ENCODE measurements at places on chromosomes 12 and 14. TPM values are rescaled to one million over a fixed set of nuclear protein-coding genes. Genes with fewer than 3 reads are reported as not detected.

The TAS2R9 gene
- polyA plus RNA-seq = not detected

The RPGRIP1 gene
- polyA plus RNA-seq = 0.42 TPM

The RPS29 gene
- 1,430 TPM for polyA plus RNA-seq

The TCP11L2 gene
- 17.7 TPM for polyA plus RNA-seq

The WNT5B gene
- 5.0 TPM for polyA plus RNA-seq

The MMP19 gene
- polyA plus RNA-seq = 0.68 TPM

The SELPLG gene
- polyA plus RNA-seq = 1.7 TPM

The CLEC9A gene
- 0.22 TPM for polyA plus RNA-seq

The ATP2B1 gene
- 104 TPM for polyA plus RNA-seq

The TMEM179 gene
- 0.90 TPM for polyA plus RNA-seq

The KLRC1 gene
- 0.80 TPM for polyA plus RNA-seq

DNA sequence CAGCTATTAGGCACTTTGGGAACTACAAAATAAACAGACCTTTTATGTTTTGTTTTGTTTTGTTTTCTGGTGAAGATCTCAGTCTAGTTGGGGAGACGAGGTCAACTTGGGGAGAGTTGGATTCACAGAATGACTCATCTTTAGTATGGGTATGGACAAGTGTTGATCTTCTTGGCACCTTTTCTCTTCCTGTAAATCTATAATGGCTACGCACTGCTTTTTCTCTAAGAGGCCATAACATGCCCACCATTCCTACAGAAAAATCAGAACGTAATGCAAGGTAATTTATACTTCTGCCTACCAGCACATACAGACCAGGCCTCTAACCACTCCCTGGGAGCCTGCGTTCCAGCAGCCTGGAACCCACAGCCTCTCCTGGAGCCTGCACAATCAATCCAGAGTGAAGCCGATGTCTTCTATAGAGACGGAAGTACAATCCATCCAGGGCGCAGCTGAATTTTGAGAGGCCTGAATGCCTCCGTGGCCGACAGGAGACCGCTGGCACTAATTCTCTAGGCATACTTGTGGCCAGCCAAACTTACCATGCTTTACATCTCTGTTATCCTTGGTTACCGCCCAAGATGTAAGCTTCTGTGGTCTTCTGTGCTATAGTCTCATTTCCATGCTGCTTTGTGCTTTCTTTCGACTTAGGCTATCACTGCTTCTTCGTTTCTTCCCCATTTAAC lies 717 bp downstream of the PPHLN1 start:
- DNase-seq = peak; percentile 16

GRCh38 chr14:81033698-81034240 lies 78.3 kb downstream of the TSHR start:
- DNase-seq = no peak

DNA sequence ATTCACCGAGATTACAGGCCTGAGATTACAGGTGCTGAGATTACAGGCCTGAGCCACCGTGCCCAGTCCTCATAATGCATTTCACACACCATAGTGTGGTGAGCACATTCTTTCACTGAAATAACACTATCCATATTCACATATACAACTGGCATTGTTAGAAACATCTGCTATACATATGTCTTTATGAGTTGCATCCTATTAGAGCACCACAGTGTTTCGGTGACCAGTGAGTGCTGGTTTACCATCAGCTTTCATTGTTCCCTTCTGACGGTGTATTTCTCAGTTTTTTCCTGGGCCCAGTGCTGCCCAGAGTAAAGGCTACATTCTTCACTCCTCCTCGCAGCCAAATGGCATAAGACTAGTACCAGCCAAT lies 96.2 kb upstream of the FGD4 start:
- no peak for DNase-seq

DNA sequence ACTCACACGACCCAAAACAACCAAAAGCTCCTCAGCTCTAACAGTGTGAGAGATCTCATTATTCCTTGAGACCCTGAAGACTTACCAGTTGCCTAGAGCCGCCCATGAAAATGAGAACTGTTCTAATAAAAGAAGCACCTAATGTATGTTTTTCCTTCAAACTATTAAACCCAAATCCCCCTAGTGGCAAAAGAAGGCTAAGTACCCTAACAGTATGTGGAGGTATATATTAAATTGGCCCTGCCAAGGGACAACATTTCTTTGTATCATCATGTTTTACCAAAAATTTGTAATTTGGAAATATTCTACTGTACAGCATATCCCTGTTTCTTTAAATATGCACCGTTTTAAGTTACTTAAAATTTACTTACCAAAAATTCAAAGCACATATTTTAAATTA lies 38.0 kb upstream of the PPFIA2 start:
- DNase-seq = no peak

- DNase-seq = no peak
Observed at GRCh38 chr12:111636209-111636945, 37.3 kb upstream of the ATXN2 start.

- DNase-seq = no peak
Observed at GRCh38 chr12:29728030-29728429, 55.7 kb downstream of the TMTC1 start.

- no peak for DNase-seq
Observed at GRCh38 chr12:71410844-71411243, 28.8 kb upstream of the LGR5 start.

- no peak for DNase-seq
Observed at GRCh38 chr14:56138928-56139327, 20.7 kb downstream of the PELI2 start.

- no peak for DNase-seq
Observed at GRCh38 chr12:20125276-20125798, 243.0 kb upstream of the PDE3A start.

GRCh38 chr14:102870994-102871831 lies 51.2 kb upstream of the AMN start:
- DNase-seq = no peak

DNA sequence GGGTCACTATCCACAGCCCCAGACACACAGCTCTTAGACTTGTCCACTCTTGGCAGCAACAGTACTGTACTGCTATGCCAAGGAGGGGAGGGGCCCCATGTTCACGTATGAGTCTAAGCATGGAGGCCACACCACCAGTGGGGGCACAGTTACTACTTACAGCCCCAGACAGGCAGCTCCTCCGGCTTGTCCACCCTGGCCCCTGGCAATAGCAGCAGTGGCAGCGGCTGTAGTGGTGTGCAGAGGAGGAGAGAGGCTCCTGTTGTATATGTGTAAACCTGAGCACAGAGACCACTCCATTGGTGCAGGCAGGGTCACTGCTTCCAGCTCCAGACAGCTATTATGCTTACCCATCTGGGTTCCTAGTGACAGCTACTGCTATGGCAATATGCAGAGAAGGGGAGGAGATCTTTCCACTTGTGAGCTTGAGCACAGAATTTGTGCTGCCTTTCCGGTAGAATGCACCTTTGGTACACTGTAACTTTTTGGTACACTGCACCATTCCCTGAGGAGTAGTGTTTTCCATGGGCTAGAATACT lies 113.2 kb downstream of the RAD51B start:
- DNase-seq = no peak

DNA sequence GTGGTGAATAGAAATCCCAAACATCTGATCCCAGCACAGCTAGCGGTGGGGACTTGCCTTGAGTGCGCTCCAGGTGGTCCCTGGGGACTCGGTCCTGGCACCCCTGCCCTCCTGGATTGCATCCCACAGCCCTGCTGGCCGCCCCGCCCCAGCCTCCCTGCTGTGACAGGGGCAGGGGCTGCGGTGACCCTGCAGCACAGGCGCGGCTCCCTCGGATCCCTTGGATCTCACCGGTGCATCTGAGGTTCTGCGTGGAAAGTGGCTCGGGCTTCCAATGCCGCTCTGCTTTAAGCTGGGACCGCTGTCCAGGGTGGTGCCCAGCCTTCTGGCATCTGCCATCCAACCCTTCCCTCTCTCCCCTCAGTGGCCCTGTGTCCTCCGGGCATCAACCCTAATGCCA lies 16.0 kb downstream of the ANKRD9 start:
- DNase-seq = no peak

DNA sequence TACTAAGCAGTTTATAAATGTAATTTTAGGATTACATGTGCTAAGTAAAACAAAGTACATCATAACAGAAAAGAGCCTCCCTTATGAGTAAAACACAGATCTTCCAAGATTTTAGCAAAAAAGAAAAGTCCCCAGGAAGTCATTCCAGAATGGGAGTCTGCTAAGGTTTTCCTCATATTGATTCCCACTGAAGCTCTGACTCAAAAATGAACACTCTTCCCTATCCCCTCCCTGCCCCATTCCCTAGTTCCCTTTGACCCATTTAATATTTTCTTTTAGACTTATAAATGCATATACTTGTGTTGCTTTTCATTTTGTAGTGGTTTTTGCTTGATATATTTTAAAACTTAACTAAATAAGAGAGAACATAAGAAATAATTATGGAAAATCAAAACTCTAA lies 40.1 kb downstream of the PTGER2 start:
- DNase-seq = no peak

DNA sequence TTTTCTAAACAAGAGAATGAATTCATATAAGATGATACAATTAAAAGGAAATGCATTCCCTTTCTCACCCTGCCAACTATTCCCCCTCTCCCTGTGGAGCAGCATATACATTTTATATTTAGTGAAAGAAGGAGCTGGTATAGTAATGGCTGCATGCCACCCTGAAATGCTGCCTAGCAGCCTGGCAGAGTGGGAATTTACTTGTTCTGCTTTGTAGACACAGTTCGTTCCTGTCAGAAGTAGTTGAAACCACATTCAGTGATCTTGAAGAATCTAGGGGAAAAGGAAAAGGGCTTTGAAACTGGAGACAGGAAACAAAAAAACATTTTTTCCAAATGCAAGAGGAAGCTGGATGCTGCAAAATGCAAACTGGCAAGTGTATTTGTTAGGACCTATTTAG lies 176.0 kb upstream of the PLEKHA5 start:
- DNase-seq = no peak

DNA sequence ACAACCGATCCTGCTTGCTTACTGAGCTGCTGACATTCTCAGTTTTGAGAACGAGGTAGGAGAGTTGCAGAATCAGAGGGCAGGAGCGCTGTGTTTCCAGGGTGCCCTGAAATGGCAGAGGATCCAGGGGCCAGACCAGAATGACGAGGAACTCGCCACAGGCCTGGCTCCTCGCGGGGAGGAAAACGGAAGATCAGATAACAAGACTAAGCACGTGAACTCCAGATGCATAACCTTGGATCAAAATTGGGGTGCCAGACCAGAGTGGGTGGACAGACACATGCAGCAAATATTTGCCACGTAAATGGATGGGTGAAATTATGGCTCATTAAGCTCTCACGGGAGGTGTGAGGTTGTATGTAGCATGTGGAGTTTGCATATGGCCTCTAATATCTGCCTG lies 46.5 kb downstream of the ELK3 start:
- DNase-seq = no peak

GRCh38 chr12:68207276-68207675 lies 18.3 kb downstream of the IL26 start:
- DNase-seq = no peak

DNA sequence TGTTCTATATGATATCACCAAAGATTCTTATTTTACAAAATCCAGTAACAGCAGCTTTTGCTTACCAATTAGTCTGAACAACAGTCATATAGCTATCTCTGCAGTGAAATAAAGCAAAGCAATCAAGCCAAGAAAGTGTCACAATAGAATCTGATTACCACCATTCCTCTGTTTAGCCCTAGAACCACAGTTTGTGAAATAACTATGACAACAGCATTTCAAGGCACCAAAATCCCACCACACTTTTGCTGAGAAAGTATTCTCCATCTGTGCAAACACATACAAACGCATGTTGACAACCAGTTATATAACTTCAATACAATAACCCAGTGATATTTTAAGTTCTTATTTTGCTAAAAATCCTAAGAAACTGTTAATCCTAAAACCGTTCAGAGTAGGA lies 7.4 kb downstream of the PPP1R13B start:
- DNase-seq = no peak

Measured in renal cortex interstitium (tissue), 15 donors.